ENCODE measurements at places on chromosomes 12 and 14. TPM values are rescaled to one million over a fixed set of nuclear protein-coding genes. Genes with fewer than 3 reads are reported as not detected.

The GLS2 gene
- total RNA-seq: 0.31 TPM

DNA sequence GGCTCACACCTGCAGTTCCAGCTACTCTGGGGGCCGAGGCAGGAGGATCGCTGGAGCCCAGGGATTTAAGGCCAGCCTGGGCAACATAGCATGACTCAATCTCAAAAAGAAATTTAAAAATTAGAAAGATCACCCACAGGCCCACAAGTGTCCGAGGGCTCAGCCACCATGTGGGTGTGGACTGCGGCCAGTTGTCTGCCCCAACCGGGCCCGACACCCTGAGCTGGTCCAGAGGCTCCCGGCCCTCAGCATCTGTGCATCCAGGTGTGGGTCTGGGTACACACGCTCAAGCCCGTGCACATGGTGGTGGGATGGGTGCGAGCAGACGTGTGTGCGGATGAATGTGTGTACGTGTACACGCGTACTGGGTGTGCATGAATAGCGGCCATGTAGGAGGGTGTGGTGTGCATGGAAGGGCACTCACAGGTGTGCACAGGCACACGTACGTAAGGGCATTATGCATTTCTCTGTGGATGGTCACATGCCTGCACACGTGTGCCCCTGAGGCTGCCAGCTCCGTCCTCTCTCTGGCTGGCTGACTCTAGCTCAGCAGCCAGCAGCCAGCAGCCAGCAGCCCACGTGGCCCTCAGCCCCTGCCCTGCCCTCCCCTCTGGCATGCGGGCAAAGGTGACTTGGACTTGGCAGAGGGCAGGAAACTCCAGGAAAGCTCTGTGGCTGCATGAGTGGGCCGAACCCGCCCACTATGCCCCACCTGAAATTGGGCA, 23.3 kb upstream of the NUDT14 start:
- no peak for DNase-seq

GRCh38 chr12:51536159-51536558, 54.9 kb upstream of the SCN8A start:
- no peak for DNase-seq

GRCh38 chr12:56334490-56334793, 642 bp upstream of the PAN2 start:
- DNase-seq: no peak

DNA sequence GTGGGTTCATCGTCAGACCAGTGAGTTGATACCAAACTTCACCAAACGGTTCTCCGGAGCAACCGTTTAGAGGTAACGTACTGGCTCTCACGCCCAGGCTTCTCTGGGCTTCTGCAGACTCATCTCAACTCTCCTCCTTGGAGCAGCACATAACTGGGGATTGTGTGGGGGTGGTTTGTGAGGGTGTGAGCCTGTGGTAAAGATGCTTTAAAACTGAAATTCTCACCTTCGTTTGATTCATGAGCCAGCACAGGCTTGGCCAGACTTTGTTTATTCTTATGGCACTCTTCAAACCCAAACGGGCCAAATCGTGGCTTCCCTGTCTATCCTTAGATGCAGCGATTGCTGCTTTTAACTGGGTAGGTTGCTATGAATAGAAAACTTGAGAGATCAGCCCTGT, 121.3 kb downstream of the SAMD4A start:
- DNase-seq: no peak

- DNase-seq: no peak
These were observed 18.9 kb downstream of the LLPH start for GRCh38 chr12:66111605-66112004.

- DNase-seq: no peak
These were observed 189.5 kb upstream of the FRMD6 start for GRCh38 chr14:51462182-51462581.

The FSCB gene
- not detected for total RNA-seq

GRCh38 chr12:34398706-34399630, 376.7 kb downstream of the ALG10 start:
- peak; percentile 82 for DNase-seq

DNA sequence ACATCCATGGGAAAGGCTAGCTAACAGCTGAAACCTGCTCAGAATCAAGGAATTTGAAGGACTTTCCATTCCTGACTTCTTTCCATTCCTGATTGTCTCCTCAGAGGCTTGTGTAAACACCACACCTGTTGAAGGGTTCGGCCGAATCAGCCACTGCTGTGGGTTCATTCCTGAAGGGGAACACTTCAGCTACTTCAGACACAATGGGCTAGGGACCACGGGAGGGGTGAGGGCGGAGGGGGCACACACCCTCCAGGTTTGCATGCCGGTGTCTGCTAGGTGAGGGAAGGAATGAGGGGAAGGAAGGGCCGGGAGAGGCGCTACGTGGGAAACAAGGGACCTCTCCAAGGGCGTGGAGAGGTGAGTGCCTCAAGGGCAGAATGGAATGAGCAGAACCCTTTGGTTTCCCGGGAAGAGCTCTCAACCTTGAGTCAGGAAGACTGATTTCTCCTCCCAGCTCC, 1.3 kb downstream of the GPRC5A start:
- DNase-seq: no peak

DNA sequence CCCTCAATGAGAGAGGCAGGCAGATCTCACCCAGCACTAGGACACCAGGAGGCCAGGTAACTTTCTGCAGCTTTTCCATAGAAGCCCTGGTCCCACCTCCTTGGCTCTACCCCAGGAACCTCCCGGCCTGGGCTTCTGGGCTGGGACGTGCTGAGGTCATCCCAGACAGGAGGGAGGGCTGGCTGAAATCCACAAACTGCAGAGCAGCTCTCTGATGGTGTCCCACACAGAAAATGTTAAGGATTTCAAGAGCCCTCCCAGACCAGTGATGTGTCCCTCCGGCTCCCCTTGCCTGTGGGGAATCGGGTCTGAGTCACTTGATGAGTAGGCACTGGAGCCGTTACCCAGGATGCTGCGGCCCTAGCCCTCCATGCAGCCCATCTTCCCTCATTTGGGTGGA, 124.1 kb downstream of the ESRRB start:
- no peak for DNase-seq

- no peak for DNase-seq
These were observed 39.9 kb downstream of the TMEM132D start for GRCh38 chr12:129863938-129864337.

The FGF23 gene
- total RNA-seq: not detected

GRCh38 chr14:68690089-68690958, 102.5 kb downstream of the ZFP36L1 start:
- DNase-seq: no peak

DNA sequence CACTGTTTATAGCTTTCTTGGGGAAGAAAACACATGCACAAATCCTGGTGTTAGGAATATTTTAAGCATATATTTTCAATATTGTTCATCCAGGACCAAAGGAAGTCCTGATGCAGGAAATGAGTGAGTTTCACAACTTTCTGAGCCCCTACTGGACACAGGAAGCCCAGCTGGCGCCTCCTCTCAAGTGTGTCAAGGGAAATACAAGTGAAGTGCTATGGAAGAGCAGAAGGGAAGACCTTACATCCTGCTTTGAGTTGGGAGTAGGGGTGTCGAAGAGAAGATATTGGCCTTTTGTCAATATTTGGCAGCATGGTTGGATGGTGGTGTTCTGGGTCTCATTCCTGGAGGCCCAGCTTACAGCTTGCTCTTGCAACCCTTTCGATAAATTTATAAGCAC, 66.1 kb upstream of the ZDHHC17 start:
- no peak for DNase-seq

- no peak for DNase-seq
These were observed 36.1 kb upstream of the C12orf76 start for GRCh38 chr12:110084314-110085015.

DNA sequence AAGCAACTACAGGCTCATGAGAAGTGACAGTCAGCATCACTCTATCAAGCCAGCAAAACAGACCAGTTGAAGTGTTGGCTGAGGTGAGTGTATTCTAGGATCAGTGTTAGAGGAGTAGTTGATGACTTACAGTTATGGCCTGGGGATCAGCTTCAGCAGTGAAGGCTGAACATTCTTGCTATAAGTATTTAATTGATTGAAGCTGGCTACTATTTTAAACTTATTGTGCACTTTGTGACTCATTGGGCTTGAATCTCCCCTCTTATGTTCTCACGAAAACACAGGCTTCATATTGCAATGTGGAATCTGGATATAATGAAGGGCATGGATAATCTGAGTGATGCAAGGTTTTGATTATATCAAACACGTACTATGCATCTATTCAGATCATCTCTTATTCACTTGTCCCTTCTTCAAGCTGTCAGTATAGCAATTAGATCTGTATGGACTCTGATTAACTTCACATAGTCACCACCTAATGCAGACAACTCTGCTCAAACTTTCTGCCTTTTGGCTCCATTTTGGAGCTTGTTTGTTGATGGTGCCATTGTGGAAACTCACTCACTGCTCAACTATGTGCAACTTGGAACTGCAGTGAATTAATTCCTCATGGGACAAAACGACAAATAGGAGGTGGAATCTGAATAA, 309.2 kb downstream of the SLC16A7 start:
- no peak for DNase-seq

The C12orf60 gene
- total RNA-seq: 0.84 TPM

- DNase-seq: no peak
These were observed 63.3 kb upstream of the ABCD2 start for GRCh38 chr12:39682689-39683477.

- DNase-seq: no peak
These were observed 466.9 kb upstream of the RGS6 start for GRCh38 chr14:71465316-71465715.

DNA sequence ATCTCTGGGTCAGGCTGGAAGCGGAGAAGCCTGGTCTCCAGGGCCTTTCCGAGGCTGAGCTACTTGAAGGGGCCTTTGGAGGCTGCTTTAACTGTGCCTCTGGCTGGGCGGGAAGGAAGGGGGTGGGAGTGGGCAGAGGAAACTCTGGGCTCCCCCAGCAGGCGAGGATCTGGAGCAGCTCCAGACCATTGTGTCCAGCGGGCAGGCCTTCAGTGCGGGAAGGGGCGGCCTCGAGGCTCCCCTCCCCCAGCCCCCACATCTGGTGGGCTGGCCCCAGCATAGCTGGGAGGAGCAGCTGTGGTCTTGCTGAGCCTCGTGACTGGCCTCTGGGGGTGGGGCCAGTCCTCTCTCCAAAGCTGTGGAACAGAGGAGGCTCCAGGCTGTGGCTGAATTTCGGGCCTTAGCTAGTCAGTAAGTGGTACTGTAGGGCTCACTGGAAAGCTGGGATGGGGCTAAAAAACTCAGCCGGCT, 3.4 kb downstream of the TAMALIN start:
- peak; percentile 95 for DNase-seq

Measured in osteocyte (in vitro differentiated cells).